Osteoblast (primary cell): ENCODE measurements at places on chromosomes 13 and 19. TPM values are rescaled to one million over a fixed set of nuclear protein-coding genes. Genes with fewer than 3 reads are reported as not detected.

The ZNF534 gene
- total RNA-seq: not detected in 2 replicates

The ATXN8OS gene
- not detected in 2 replicates for total RNA-seq

The SAMD1 gene
- 16.2 and 27.9 TPM in 2 replicates for total RNA-seq

GRCh38 chr13:48804821-48805601 is 151.3 kb downstream of the CYSLTR2 start:
- no peak for DNase-seq

GRCh38 chr19:42519108-42519507 is 9.2 kb downstream of the CEACAM1 start:
- DNase-seq: peak; percentile 6
